ENCODE measurements at places on chromosomes 7 and 10.

DNA sequence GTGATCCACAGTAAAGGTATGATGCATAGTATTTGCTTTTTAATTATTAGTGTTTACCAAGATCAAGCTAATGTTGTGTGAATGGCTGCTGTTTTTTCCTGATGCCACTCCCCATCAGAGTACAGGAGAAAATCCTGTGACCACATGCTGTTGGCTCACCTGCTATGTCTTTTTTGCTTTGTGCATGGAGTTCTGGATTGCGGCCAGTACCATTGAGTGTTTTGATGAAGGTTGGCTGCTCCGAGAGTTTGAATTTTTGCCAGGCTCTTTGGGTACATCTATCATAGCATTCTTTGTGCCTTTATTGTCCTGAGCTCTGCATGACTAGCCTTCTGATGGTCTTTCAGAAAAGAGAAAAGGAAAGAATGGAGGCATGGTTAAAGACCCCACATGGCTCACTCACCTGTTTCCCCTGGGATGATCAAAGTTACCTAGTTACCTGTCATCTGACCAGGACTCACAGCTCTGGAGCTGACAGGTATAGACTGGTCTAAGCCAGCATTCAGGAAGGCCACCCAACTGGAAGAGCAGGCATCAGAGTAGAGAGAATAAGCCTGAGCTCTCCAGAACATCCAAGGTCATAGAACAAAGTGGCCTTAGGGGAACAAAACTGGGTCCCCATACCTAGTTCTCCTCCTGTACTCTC, 11.8 kb upstream of the SGPL1 start:
- no peak for DNase-seq

DNA sequence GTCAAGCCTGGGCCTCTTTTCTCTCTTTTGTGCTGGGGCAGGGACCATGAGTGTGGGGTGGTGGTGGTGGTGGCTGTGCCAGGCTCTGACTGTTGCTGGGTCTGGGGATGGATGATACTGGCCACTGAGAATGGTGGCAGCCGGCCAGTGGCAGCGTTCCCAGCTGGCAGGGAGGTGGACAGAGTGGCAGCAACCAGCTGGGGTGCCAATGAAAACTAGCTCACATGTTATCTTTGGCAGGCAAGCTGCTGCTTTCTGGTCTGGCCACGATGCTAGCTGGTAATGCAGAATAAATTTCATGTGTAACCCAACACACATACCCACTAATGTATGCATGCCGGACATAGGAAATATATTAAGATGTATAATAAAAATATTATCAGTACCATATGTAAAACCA, 95.0 kb upstream of the SLC26A5 start:
- peak; percentile 89 for DNase-seq

- no peak for DNase-seq
Observed at GRCh38 chr10:62763155-62763554, 41.4 kb upstream of the ADO start.

GRCh38 chr7:1856161-1856887, 186.2 kb downstream of the ELFN1 start:
- no peak for DNase-seq

DNA sequence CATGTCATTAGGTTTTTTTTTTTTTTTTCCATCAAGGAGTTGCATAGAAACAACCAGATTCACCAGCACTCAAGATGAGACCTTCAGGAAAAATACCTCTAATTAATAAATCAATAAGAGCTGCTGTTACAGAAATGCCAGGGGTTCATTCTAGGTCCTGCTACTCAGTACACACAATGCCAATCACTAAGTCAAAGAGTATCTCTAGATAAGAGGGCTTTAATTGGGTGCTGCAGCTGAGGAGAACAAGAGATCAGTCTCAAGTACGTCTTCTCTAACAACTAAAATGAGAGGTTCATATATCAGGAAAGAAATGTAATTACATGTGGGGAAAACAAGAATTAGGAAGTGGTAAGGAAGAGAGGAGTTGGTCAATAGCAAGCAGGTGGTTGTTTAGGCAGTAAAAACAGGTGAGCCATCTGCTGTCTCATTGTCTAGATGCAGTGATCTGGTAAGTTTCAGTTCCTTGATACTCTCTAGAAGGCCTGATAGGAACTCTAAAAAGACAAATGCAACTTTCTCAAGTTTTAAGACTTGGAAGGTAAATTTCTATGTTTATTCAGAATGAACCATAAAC, 272.9 kb upstream of the ZWINT start:
- no peak for DNase-seq

DNA sequence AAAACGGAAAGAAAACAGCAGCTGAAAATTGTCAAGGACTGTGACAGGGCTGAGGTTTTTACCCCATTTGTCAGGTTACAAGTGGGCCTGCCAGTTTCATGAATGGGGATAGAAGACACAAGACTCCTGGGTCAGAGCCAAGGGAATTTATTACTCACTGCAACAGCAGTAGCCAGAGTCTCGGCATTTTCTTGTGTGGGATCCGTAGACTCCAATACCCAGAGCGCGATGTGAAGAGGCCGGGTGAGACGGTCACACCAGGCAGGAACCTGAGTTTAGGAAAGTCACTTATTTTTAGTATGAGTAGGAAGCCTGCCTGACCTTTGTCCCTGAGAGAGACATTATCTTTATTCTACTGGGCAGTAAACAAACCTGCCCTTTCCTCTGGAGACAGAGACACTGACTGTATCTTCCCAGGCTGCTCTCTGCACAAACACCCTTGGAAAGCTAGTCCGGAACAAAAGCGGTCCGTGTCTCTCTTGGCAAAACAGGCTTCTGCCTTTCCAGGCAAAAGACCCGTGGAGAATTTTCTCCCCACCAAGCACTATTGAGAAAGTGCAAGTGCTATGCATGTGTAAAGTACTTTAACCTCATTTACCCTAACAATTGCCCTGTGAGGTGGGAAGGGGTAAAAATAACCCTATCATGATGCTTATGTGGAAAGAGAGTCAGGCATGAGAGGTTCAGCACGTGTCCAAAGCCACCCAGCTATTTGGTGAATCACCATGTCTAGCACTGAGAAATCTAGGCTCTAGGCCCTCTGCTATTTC, 58.4 kb downstream of the JCAD start:
- DNase-seq = no peak

DNA sequence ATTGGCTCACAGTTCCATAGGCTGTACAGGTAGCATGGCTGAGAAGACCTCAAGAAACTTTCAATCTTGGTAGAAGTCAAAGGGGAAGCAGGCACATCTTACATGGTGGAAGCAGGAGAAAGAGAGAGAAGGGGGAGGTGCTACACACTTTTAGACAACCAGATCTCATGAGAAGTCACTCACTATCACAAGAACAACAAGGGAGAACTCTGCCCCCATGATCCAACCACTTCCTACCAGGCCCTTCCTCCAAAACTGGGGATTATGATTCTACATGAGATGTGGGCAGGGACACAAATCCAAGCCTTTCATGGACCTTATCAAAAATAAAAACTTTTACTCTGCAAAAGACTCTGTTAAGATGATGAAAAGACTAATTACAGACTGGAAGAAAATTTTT, 183.2 kb upstream of the TRIM24 start:
- no peak for DNase-seq

- no peak for DNase-seq
Observed at GRCh38 chr7:15829691-15830090, 143.2 kb upstream of the MEOX2 start.

GRCh38 chr7:69388452-69389137, 209.7 kb upstream of the AUTS2 start:
- DNase-seq = no peak

GRCh38 chr10:116306847-116307246, 17.4 kb upstream of the CCDC172 start:
- no peak for DNase-seq

GRCh38 chr7:134616611-134617010, 30.0 kb upstream of the BPGM start:
- no peak for DNase-seq

DNA sequence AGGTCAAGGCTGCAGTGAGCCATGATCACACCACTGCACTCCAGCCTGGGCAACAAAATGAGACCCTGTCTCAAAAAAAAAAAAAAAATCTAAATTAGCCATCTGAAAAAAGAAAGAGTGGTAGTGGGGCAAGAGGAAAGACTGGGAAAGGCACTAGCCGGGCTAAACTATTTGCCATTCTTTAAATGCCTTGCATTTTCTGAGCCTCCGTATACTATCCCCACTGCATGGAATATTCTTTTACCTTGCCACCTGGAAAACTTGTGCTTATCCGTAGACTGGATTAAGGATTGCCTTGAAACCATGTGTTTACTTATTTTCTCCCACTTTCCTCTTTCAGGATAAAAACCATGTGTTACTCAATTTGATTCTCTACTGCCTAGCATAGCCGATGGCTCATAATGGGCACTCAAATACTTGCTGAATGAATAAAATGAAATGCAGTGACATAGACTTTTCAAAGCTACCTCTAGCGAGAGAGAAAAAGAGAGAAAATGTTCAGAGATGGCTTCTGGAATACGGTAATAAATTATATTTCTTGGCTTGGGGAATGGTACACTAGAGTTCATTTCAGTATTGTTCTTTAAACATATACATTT, 30.6 kb downstream of the HYCC1 start:
- DNase-seq = no peak

DNA sequence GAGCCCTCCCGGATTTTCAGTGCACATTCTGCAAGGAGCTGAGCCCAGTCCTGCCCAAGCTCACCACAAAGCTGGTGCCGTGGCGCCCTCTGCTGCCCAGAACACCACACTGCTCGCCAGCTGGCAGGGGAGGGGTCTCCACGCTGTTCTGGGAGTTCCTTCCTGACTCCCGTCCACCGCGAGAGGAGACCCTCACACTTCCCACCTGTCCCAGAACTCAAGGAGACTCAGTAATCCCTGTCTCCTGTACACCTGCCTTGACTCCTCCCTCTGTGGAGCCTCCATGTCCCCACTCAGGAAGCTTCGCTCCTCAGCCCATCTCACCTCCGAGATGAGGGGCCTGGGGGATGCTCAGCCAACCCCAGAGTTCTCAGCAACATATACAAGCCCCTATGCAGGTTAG, 11.3 kb downstream of the C10orf105 start:
- DNase-seq = peak; percentile 36

- DNase-seq = no peak
Observed at GRCh38 chr7:41892356-41893100, 189.6 kb upstream of the INHBA start.

DNA sequence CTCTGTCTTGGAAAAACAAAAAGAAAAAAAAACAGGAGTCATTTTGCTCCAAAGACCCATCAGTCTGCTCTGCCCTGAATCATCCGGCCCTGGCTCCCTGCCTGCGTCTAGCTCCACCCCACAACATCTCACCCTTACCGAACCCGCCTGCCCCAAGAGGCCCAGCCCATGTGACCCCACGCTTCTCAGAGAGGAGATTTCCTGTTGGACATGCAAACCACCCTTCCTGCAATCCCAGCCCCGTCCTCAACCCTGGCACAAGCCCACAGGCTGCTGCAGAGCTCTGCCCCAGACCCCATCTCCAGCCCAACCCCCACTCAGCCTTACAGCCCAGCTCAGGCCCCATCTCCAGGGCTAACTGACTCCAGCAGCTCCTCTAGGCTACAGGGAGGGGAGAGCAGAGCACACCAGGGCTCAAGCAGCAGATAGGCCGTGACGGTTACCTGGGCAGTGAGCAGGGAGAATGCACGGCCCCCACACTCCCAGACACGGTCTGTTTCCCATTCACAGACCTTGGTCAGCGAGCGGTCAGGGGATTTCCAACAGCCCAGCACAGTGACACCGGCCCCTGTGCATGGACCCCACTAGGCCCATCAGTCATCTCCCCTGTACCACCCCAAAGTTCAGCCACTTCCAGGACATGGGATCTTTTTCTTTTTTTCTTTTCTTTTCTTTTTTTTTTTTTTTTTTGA, 69.9 kb upstream of the GTF2I start:
- DNase-seq = peak; percentile 15

GRCh38 chr10:27611236-27611635, 107.1 kb downstream of the RAB18 start:
- DNase-seq = no peak

DNA sequence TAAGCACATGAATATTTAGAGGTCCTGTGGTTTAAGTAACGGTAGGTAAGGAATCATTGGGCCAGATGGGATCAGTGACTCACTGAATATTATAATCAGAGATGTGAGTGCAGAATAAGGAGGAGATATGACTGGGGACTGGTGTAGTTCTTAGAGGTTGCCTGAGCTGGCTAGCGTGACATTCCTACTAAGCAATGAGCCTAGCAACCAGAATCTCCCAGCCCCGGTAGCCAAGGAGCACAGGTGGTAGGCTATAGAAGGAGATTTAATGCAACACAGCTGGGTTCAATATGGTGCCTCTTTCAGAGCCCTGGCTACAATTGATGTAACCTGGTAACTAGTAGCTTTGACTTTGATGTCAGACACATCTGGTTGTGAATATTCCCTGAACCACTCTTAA, 641.6 kb downstream of the AUTS2 start:
- DNase-seq = no peak

- DNase-seq = no peak
Observed at GRCh38 chr10:30093303-30093950, 34.0 kb upstream of the JCAD start.

DNA sequence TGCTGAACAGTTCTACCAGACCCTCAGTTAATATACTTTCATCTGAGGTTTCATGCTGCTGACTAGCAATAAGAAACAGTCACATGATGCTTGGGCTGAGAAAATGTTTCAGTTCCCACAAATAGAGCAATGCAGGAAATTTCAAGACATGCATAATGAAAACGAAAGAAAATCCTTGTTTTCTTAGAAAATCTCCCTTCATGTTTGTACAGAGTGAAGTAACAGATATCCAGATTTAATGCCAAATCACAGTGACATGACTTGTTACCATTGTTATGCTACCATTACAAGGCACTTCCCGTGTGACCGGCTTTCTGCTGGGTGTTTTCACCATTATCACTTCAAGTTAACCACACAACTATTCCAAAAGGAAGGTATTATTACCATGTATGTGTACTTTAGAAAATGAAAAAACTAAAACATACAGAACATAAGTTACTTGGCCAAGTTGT, 121.7 kb downstream of the DOCK4 start:
- no peak for DNase-seq

DNA sequence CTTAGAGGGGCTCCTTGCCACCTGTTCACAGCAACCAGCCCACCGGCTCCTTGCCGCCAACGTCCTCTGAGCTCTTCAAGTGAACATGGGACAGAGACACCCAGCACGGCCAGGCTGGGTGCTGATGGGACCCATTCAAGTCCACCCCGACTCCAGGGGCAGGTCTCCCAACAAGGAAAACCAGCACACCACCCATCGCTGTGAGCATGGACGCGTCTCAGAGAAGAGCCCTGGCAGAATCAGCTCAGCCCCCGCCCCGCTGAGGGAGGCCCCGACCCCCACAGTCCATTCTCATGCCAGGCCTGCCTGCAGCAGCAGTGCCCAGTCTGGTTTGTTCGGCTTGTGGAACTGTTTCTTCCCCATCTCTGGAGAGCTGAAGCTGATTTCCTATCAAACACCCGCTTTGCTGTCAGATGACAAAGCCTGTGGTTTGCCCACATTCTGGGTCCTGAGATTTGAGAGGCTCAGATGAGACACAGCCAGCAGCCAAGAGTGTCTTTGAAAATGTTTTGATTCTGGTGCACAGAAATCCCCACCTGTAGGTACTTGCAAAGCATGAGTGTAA, 216.6 kb downstream of the ZMYND11 start:
- no peak for DNase-seq

- no peak for DNase-seq
Observed at GRCh38 chr7:75644589-75644988, 94.2 kb downstream of the HIP1 start.

GRCh38 chr10:79070081-79070605, 1.4 kb downstream of the ZMIZ1 start:
- no peak for DNase-seq
